ENCODE measurements at places on chromosomes 4 and X. TPM values are rescaled to one million over a fixed set of nuclear protein-coding genes. Genes with fewer than 3 reads are reported as not detected.
A peak's percentile ranks its signal among the peaks of the same experiment; 100 is the strongest.

Gene MFSD8
- 20.4 TPM for total RNA-seq

Gene F8
- total RNA-seq = 6.4 TPM

DNA sequence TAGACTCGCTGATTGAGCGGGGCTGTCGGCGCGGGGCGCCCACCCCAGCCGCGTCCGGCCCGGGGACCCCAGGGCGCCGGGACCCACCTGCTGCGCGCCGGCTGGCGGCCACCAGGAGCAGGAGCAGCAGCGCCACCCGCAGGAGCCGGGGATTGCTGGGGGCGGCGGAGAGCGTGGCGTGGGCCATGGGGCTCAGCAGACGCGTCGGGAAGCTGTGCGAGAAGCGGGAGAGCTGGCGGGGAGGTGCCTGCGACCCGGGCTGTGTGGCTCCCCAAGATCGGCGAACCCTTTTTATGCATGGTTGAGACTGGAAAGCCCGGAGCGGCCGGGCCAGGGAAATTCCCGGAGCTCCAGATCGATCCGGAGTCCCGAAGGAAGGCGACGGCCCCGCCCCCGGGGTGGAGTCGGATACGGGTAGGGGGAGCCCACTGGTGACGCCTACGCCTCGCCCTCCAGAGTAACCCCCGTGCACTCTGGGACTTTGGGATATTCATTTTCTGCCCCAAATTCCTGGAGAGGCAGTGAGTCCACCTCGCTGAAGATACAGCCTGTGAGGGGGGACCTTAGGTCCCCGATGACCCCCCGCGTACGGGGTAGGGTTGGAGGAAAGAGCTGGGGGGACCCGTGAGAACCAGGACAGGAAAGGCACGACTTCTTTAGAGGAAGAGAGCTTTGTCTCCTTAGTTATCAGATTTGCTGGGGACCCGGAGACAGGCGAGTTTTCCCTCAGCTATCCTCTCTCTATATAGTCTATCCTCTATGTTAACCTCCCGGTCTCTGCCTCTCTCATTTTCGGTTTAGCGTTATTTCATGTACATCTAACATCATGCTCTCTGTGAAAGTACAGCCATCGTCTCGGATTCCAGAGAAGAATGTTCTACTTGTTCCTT is at the start of gene CXCL3:
Gene CXCL3, minus strand, starts transcription at position 265 of the 890 bp plus-strand sequence. Its CDS starts 78 bp downstream, at position 187.
- peak; percentile 69 for DNase-seq

DNA sequence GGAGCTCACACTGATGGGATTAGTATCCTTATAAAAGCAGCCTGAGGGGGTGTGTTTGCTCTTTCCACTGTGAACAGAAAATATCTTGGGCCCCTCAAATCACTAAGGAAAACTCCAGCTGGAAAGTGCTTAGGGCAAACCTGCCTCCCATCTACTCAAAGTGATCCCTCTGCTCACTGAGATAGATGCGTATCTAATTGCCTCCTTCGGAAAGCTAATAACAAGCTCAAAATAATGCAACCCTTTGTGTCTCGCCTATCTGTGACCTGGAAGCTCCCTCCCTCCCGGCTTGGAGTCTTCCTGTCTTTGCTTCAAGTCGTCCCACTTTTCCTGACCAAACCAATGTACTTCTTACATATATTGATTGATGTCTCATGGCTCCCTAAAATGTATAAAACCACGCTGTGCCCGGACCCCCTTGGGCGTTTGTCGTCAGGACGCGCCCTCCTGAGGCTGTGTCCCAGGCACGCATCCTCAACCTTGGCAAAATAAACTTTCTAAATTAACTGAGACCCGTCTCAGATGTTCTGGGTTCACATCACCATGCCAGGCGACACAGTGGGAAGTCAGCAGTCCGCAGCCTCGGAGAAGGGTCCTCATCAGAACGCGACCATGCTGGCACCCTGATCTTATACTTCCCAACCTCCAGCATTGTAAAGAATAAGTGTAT is 34.1 kb upstream of the SORCS2 start:
- DNase-seq = no peak

- no peak for DNase-seq
Measured at GRCh38 chr4:150714462-150715438, 132.8 kb downstream of the MAB21L2 start.

DNA sequence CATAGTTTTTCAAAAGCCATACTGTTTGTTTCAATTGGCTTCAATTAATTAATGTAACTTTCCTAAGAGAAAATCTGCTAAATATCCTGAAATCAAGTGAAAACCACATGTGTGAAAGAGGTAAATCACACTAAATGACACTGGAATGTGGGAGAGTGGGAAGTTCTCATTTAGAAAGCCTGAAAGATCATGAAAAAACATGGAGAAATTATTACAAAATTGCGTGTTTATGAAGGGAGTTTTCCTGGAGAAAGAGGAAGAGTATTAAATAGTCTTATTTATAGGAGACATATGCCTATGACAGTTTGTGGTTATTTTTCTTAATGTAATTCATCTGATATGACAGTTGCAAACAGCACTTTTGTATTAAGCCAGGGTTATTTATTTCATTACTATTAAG is 183.7 kb downstream of the DKK2 start:
- no peak for DNase-seq

DNA sequence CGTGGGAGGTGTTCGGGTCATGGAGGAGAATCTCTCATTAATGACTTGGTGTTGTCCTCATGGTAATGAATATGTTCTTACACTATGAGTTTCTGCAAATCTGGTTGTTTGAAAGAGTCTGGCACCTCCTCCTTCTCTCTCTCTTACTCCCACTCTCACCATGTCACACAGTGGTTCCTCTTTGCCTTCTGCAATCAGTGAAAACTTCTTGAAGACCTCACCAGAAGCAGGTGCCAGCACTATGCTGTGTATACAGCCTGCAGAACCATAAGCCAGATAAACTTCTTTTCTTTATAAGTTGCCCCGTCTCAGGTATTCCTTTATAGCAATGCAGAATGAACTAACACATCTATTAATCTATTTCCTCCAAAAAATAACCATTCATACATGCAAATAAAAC is 275.0 kb downstream of the ANTXR2 start:
- DNase-seq = no peak

DNA sequence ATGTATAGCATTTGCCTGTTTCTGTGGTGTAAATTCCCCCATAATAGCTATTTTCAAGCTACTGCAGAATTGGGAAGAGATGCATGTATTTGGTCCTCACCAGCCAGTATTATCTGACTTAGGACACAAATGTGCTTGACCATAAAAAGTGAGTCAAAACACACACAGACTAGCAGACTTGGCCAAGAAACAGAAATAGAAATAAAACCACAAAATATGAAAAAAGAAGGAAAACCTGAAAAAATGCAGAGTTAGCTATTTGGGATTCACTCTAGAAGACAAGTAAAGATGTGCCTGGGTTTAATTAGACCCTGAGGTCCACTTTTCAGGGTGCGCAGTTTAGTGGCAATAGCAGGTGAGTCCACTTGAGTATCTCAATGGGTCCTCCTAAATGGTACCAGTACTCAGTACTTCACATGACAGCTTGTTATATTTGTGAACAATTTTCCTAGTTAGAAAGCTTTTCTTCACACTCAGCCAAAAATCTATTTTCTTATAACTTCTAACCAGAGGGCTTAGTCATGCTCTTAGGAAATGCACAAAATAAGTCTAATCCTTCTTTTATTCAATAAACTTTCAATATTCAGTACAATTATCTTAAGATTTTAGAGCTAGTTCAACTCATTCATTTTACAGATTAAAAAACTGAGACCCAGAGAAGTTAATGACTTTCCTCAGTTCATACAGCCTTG is 108.7 kb upstream of the JADE1 start:
- no peak for DNase-seq

DNA sequence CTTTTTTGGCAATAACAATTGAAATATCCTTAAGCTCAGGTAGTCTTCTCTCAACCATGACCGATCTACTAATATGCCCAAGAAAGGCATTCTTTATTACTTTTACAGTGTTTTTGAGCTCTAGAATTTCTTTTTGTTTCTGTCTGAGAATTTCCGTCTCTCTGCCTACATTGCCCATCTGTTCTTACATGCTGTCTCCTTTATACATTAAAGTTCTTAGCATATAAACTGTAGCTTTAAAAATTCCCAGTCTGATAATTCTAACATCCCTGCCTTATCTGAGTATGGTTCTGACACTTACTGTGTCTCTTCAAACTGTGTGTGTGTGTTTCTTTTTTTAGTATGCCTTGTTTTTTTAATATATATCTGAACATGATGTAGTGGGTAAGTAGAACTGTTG is 658.1 kb downstream of the GRID2 start:
- no peak for DNase-seq

DNA sequence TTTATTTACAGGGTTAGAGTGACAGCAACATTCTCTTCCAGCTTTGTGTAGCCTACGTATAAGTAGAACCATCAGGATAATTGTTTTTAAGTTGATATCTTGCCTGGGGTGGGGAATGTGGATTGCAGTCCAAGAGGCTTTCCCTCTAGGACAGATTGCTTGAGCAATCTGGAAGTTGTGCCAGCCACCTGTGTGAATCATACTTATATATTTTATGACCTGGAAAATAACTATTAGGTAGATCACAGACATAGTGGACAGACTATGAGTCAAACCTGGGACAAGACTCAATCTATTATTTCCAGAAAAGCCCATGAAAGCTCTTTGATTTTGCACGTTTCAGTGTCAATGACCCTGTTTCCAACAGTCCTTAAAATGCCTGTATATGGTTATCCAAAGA is 98.9 kb downstream of the TLL1 start:
- DNase-seq = peak; percentile 45

GRCh38 chr4:101236097-101236496 is 111.2 kb downstream of the PPP3CA start:
- DNase-seq = no peak

DNA sequence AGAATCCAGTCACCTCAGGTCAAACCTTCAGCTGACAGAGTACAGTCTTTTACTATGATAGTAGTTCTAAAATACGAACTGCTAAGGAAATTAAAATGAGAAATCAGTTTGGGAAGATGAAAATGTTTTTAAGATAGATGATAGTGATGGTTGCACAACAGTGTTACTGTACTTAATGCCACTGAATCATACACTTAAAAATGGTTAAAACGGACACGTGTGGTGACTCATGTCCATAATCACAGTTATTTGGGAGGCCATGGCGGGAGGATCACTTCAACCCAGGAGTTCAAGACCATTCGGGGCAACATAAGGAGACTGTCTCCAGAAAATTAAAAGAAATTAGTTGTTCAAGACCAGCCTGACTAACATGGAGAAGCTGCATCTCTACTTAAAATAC is 41.4 kb downstream of the ABHD18 start:
- DNase-seq = no peak

DNA sequence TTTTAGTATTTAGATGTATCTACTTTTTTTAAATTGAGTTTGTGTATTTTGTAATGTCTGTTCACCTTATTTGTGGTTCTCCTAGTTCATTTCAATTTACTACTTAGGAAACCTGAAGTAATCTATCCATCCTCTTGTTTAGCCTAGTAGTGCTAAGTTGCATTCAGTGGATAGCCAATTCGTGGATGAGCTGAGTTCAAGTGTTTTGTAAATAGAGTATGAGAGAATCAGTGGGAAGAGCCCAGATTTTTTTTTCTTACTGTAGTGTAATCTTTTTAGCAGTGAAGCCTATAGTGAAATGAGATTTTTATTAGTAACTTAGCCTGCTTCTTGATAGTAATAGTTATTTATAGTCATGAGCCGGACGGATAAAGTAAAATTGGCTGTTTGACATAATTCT is 21.7 kb downstream of the STAG2 start:
- DNase-seq = no peak

GRCh38 chrX:155216940-155217440 is 730 bp downstream of the VBP1 start:
- no peak for DNase-seq

GRCh38 chr4:140602714-140603113 is 34.0 kb upstream of the UCP1 start:
- DNase-seq = no peak
